Neural progenitor cell (in vitro differentiated cells): ENCODE measurements at places on chromosomes 2 and 18.

DNA sequence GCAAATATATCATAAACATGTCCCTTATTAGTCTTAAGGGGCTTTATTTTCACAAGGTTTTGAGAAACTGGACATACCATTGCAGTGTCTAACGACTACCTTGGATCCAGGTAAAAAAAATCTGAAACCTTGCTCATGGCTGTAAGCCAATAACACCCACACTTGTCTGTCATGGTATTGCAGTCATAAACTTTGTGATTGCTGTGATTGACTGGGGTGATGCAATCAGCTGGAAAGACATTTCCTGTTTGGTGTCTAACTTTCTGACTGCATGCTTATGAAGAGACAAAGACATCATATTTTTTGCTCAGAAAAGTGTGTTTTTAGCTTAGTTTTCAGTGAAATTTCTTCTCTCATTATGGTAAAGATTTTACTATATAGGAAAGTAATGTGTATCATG is 635.0 kb downstream of the TSN start:
- DNase-seq, result no peak
- no peaks in the 10 kb centered on the region for H3K4me1 ChIP-seq
- H3K27ac ChIP-seq, result no peak overlapping the region
- no peaks in the 10 kb centered on the region for H3K36me3 ChIP-seq

GRCh38 chr18:78974115-78974761 is 5.4 kb upstream of the SALL3 start:
- peak overlapping the region; percentile 51 for H3K4me3 ChIP-seq
- no peaks in the 10 kb centered on the region for H3K36me3 ChIP-seq
- H3K27me3 ChIP-seq, result peaks cover 100% of the 10 kb centered on the region

DNA sequence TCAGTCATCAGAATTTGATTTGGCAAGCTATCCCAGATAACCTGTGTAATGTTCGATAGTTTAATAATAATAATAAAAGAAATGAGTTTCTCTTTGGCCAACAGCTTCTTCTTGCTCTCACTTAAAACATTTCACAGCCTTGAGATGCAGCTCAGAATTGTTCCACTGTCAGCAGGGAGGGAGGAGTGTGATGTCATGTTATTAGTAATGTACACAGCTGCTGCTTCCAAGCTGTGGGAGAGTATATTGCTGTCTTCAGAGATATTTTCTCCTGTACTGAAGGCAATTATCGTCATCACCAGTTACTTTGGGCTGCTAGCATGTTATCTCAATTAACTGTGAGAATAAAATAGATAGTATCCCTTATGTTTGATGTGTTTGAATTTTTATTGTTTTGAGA is 146.9 kb upstream of the MAP3K20 start:
- H3K4me1 ChIP-seq, result peaks cover 20% of the 10 kb centered on the region
- no peaks in the 10 kb centered on the region for H3K27me3 ChIP-seq
- no peaks in the 10 kb centered on the region for H3K36me3 ChIP-seq
- DNase-seq, result no peak
- H3K4me3 ChIP-seq, result no peak overlapping the region

DNA sequence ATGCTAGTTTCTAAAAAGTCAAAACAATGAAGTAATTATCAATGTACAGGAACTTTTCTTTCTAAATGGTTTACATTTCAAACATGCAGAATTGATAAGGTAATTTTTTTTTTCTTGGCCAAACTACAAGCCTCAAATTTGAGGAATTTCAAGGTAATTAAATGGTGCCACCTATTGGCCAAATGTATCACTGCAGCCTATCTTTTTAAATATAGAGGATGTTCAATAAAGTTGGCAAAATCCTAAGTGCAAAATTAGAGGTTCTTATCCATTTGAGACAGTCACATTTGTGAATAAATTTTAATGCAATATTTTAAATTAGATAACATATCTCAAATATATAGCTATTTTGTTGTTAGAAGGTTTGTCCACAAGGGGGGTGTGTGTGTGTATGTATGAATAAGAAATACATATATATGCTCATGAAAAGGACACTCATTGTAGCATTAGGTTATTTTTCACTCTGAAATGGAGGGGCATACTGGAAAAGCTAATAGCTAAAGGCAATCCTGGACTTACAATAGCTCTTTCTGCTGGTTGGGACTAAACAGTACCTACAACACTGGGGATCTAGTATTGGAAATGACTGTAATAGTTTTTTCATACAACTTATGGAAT is 26.2 kb downstream of the MMADHC start:
- H3K4me1 ChIP-seq, result no peaks in the 10 kb centered on the region
- H3K36me3 ChIP-seq, result no peaks in the 10 kb centered on the region
- no peaks in the 10 kb centered on the region for H3K27me3 ChIP-seq
- H3K4me3 ChIP-seq, result no peak overlapping the region
- H3K27ac ChIP-seq, result no peak overlapping the region
- DNase-seq, result peak; percentile 45

GRCh38 chr2:2919026-2919425 is 458.6 kb downstream of the EIPR1 start:
- H3K27me3 ChIP-seq, result no peaks in the 10 kb centered on the region
- H3K4me3 ChIP-seq, result no peak overlapping the region
- H3K27ac ChIP-seq, result no peak overlapping the region
- no peaks in the 10 kb centered on the region for H3K36me3 ChIP-seq
- no peaks in the 10 kb centered on the region for H3K4me1 ChIP-seq
